ENCODE measurements at places on chromosomes 2 and 18.

- DNase-seq = no peak
Observed at GRCh38 chr2:85468096-85468703, 49.7 kb downstream of the SH2D6 start.

DNA sequence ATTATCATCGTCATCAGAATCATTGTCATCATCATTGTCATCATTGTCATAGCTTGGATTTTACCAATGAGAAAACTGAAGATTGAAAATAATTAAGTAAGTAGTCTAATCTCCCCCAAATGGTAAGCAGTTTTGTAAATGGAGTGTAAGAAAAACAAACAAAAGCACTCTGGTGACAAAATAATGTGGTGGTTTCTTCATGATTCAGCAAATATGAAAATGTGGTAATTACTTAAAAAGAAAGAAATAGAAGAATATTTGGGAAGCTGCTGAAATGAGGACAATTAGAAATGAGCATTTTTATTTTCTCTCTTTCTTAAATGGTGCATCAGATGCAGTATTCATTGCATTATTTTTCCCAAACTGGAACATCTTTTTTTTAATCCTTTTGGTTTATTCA lies 514.4 kb downstream of the DCDC2C start:
- no peak for DNase-seq

DNA sequence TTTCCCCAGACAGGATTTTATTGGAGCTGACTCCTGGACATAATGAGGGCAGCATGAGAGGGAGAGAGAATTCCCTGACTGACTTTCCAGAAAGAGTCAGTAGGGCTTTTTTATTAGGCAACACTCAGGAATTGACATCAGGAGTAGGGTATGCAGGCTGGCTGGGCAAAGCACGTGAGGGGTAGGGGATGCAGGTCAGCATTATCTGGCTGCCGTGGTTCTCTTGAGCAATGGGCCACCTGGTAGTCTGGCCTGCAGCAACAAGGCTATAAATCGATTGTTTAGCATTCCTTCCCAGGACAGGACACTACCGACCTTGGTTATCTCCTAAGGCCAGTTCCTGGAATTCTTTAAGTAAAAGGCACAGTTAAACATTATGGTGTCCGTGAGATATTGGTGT lies 160.8 kb upstream of the AGAP1 start:
- no peak for DNase-seq

GRCh38 chr2:85770786-85771409 lies 17.1 kb downstream of the ATOH8 start:
- no peak for DNase-seq

GRCh38 chr2:186675380-186675779 lies 18.5 kb upstream of the FAM171B start:
- DNase-seq = no peak

GRCh38 chr2:128836559-128837100 lies 518.0 kb upstream of the HS6ST1 start:
- DNase-seq = no peak
